ENCODE measurements at places on chromosomes 13 and 19.

- no peak for DNase-seq
These were observed 1.9 kb upstream of the SH2D3A start for GRCh38 chr19:6769006-6769619.

- no peak for DNase-seq
These were observed 61.6 kb upstream of the PCDH17 start for GRCh38 chr13:57569986-57570385.

GRCh38 chr19:44374789-44375188 is 18.3 kb upstream of the ZNF112 start:
- no peak for DNase-seq

- DNase-seq, result no peak
These were observed 105.5 kb upstream of the ZNF536 start for GRCh38 chr19:30266687-30267086.

GRCh38 chr13:29914581-29914980 is 64.2 kb upstream of the UBL3 start:
- DNase-seq, result no peak

GRCh38 chr13:59300355-59301173 is 863.2 kb downstream of the DIAPH3 start:
- DNase-seq, result no peak

GRCh38 chr19:5977222-5977784 is 637 bp downstream of the RANBP3 start:
- no peak for DNase-seq

DNA sequence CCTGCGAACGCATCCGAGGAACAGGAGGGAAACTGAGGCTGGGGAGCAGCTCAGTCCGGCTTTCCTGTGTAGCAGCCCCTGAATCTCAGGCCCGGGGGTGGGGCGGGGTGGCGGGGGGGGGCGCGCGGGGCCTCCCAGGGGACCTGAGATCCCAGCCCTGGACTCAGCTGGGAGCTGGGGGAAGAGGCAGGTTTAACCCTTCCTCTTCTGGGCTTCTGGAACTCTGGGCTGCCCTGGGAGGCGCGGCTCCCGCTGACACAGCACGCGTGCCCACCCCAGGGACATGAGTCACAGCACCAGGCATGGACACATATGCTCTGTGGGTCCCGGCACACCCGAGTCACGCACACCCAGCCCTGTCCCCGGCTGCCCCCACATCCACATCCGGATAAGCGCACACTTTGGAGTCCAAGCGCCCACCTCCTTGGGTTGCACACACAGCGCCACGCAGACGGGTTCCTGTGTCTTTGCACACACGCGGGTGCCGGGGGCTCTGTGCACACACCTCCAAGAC is 3.5 kb upstream of the CIRBP start:
- no peak for DNase-seq

- no peak for DNase-seq
These were observed at the start of gene THSD1 for GRCh38 chr13:52405767-52406494. Gene THSD1, minus strand, starts transcription at chr13:52406172. Its CDS starts 3,572 bp downstream, at chr13:52402600.

GRCh38 chr13:70604448-70604847 is 496.2 kb upstream of the KLHL1 start:
- DNase-seq, result no peak

- no peak for DNase-seq
These were observed 302.9 kb downstream of the LMO7 start for GRCh38 chr13:75938811-75939560.

- DNase-seq, result no peak
These were observed 948.4 kb downstream of the UQCRFS1 start for GRCh38 chr19:28264556-28264955.

DNA sequence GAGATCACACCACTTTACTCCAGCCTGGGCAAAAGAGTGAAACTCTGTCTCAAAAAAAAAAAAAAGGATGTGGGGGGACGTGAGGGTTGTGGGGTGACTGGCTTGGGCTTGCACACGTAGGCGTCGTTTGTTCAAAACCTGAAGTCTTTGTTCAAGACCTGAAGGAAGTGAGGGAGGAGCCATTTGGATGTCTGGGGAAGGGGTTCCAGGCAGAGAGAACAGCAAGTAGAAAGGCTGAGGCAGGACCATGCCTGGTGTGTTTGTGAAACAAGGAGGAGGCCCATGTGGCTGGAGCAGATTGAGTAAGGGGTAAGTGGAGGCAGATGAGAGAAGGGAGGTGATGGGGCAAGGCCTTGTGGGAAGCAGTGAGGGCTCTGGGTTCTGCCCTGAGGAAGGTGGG is 27.8 kb downstream of the PIN1 start:
- no peak for DNase-seq

- DNase-seq, result no peak
These were observed 21.5 kb downstream of the CPT1C start for GRCh38 chr19:49712397-49712859.

GRCh38 chr19:3057275-3057714 is 5.0 kb downstream of the TLE5 start:
- no peak for DNase-seq

DNA sequence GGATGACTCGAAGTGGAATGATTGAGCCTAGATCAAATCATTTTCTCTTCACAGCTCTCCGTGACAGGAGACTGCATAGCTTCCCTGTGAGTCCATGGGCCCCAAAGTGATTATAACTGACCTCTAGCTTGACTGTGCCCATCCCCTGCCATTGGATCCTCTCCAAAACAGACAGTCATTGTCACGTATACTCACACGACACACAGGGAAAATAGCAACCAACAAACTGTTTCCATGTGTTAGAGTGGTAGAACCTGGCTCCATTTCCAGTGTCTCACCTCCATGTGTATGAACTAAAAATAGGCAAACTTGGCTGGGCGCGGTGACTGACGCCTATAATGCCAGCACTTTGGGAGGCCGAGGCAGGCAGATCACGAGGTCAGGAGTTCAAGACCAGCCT is 48.8 kb upstream of the NPAS1 start:
- no peak for DNase-seq

- no peak for DNase-seq
These were observed 856.6 kb upstream of the KLHL1 start for GRCh38 chr13:70964874-70965273.

DNA sequence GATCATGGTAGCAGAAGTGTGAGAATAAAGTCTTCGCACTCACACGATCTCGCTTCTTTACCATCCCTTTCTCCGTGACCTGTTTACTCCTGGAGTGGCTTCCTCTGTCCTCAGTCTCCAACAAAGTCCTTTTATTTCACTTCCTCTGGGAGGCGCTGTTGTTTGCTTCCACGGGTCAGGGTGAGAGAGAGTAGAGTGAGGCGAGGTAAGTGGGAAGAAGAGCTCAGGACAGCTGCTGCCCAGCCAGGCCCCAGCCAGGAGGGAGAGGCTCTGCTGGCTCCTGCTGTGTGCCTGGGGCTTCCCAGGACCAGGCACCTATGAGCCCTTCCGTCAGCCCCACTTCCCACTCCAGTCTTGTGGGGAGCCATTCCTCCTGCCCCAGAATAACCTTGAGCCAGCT is 242.1 kb downstream of the FGF9 start:
- DNase-seq, result no peak

DNA sequence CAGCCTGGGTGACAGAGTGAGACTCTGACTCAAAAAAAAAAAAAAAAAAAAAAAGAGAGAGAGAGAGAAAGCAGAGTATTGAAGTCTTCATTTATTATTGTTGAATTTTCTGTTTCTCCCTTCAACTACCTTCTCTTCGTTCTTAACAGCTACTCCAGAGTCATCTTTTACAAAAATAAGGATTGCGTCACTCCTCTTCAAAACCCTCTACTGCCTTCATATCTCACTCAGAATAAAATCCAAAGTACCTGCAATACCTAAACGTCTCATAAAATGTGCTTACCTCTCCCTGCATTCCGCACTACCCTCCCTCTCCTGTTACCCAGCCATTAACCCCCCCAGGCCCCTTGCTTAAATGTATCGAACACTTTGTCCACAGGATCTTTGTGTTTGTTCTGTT is 17.4 kb upstream of the RPL21 start:
- no peak for DNase-seq

All from stimulated activated CD8-positive, alpha-beta memory T cell treated with anti-CD3 and anti-CD28 coated beads, Interleukin-7, amount 100 ng/mL, for 1 hour (primary cell).